ENCODE measurements at places on chromosomes 5 and 9. TPM values are rescaled to one million over a fixed set of nuclear protein-coding genes. Genes with fewer than 3 reads are reported as not detected.
A peak's percentile ranks its signal among the peaks of the same experiment; 100 is the strongest.

The HSPB3 gene
- total RNA-seq: not detected

The CDKN2A gene
- 39.7 TPM for total RNA-seq

The PCA3 gene
- total RNA-seq: not detected

- peak overlapping the region; percentile 87 for H3K27ac ChIP-seq
- peak overlapping the region; percentile 51 for H3K4me3 ChIP-seq
- no peaks in the 10 kb centered on the region for H3K27me3 ChIP-seq
- peaks cover 19% of the 10 kb centered on the region for H3K36me3 ChIP-seq
- DNase-seq: peak; percentile 51
These were observed 1037.3 kb upstream of the ACO1 start for GRCh38 chr9:31347082-31347617.

DNA sequence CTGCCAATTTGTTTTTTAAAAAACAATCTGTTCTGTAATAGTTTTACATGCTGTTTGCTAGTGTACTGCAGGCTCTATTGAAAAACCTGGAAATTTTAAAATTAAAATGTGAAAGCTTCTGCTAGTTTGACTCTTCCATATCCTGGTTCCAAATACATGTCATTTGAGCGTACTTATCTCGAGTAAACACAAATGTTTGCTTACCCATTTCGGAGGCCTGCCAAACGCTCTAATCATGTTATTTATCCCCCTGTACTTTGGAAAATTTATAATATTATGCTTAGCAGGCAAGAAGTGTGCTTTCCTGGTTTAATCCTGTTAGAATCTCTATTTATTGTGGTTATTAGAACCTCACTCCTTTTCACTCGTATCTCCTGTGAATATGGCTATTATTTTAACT is 476.8 kb upstream of the CYLC2 start:
- no peak overlapping the region for H3K27ac ChIP-seq
- no peaks in the 10 kb centered on the region for H3K4me1 ChIP-seq
- no peaks in the 10 kb centered on the region for H3K36me3 ChIP-seq

GRCh38 chr5:65026816-65027548 is 258.3 kb downstream of the CWC27 start:
- H3K36me3 ChIP-seq: no peaks in the 10 kb centered on the region
- H3K4me3 ChIP-seq: no peak overlapping the region
- DNase-seq: no peak
- peaks cover 22% of the 10 kb centered on the region for H3K4me1 ChIP-seq

DNA sequence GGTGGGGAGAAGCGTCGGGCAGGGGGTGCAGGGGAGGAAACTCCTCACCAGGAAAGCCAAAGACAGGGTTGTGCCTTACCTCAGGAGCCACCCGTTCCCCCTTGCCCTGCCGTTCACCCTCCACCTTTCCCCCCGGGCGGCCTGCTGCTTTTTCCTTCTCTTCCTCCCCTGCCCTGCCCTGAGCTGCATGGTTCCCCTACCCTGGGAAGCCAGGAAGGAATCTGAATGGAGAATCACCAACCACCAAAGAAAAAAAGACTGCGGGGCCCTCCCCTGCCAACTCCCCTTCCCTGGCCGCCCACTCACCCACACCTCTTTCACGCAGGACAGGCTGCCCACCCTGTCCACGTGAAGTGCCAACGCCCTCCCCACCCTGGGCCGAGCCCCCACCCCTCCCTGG is 820 bp upstream of the NFX1 start:
- peaks cover 30% of the 10 kb centered on the region for H3K36me3 ChIP-seq
- H3K27me3 ChIP-seq: no peaks in the 10 kb centered on the region
- peak; percentile 30 for DNase-seq
- H3K27ac ChIP-seq: peak overlapping the region; percentile 100
- peak overlapping the region; percentile 97 for H3K4me3 ChIP-seq

DNA sequence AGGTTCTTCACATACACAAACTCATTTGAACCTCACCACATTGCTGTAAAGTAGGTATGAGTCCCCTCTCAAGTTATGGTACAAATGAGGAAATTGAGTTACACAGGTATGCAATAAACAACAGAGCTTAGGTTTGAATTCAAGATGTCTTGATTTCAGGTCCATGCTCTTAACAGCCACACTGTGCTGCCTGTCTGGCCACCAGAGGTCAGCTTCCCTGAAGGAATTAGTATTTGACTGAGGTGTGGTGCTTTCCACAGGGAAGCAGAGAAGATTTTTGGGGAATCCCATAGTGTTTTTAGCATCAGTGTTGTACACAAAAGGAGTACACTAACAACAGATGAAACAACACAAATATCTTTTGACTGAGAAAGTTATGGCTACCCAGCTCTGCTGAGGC is 94.4 kb upstream of the ITGA1 start:
- H3K4me1 ChIP-seq: peaks cover 20% of the 10 kb centered on the region
- H3K4me3 ChIP-seq: no peak overlapping the region
- no peaks in the 10 kb centered on the region for H3K36me3 ChIP-seq
- no peak overlapping the region for H3K27ac ChIP-seq
- H3K27me3 ChIP-seq: peaks cover 4% of the 10 kb centered on the region

Measured in activated CD8-positive, alpha-beta T cell treated with anti-CD3 and anti-CD28 coated beads, Interleukin-2, amount 10 ng/mL, durations not matched to agents 7 days and 5 days (primary cell).